DMS79 treated with DMSO at 0.1 percent for 48 hours (cell line): ENCODE measurements at places on chromosomes 4 and X.
A peak's percentile ranks its signal among the peaks of the same experiment; 100 is the strongest.

DNA sequence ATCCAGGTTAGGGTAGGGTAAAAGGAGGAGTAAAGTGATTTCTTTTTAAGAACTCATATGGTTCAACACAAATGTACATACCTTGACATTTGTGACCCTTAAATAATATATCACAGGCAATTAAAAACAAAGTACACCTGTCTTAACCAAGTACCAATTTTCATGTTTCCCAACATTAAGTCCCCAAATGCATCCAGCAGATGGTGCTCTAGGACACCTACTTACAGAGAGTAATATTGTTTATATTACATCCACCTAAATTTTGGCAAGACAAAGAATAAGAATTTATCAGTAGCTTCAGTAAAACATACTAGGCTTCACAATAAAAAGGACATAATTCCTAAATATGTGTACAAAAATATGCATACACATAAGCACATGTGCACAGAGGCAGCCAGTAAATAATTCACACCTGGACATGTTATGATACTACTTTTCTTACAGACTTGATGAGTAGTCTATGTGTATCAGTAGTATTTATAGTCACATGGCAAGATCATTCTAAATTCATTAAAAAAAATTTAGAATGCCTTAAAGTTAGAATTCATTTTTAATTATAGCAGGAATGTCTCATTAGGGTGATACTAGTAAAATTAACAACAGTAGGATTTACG, 219.7 kb downstream of the DCLK2 start:
- peak; percentile 16 for DNase-seq

GRCh38 chr4:74314329-74314728, 6.1 kb downstream of the EPGN start:
- no peak for DNase-seq

DNA sequence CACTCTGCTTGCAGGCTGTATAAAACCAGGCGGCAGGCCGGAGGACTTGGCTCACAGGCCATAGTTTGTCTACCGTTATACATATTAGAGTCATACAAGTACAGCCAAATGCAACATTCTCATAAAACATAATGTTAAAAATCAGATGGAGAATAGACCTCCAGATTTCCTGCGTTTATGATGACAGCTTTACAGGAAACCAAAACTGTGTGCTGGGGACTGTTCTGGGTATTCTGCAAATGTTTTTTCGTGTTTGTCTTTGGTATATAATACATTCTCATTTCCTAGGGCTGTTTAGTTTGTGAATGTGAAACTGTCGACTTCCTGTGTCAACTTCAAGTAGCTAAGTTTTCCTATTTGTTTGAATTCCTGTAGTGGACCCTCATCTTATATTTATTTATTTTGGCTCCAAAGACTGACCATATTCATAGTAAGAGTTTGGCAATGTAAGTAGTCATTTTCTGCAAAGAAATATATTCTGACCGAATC, 79.5 kb upstream of the FAM9C start:
- DNase-seq = no peak

DNA sequence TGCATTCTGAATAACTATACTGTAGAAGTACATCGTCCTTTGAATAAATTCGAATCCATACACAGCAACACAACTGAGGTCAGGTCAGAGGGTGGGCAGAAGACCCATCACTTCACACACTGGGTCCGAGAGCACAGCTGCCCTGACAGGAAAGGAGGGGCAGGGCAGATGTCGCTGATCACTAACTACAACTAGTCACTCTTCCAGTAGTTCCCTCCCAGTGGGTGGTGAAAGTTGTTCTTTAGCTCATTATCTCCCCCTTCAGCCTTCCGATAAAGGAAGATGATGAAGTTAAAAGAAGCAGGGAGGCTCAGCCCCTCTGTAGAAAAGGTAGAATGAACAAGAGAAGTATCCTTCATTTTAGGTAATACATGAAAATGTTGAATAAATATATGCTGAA, 278.9 kb downstream of the INPP4B start:
- DNase-seq = no peak

DNA sequence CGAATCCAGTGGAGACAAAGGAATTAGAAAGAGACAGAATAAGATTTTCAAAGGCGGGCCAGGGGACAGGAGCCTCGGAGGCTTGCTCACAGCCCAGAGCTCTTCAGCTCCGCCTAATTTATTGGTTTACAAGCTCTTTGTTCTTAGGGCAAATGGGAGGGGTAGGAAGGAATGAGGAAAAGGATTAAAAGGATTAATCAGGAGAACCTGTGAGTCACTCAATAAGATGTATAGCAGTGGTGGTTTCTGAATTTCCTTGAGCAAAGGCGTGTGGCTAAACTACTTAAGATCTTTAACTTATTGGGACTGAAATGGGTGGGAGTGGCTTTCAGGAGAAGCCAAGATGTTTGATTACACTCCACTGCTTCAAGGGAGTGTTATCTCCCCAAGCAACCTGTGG, 456.0 kb upstream of the SPANXN1 start:
- DNase-seq = no peak

GRCh38 chrX:42220083-42220482, 296.7 kb upstream of the CASK start:
- DNase-seq = no peak

DNA sequence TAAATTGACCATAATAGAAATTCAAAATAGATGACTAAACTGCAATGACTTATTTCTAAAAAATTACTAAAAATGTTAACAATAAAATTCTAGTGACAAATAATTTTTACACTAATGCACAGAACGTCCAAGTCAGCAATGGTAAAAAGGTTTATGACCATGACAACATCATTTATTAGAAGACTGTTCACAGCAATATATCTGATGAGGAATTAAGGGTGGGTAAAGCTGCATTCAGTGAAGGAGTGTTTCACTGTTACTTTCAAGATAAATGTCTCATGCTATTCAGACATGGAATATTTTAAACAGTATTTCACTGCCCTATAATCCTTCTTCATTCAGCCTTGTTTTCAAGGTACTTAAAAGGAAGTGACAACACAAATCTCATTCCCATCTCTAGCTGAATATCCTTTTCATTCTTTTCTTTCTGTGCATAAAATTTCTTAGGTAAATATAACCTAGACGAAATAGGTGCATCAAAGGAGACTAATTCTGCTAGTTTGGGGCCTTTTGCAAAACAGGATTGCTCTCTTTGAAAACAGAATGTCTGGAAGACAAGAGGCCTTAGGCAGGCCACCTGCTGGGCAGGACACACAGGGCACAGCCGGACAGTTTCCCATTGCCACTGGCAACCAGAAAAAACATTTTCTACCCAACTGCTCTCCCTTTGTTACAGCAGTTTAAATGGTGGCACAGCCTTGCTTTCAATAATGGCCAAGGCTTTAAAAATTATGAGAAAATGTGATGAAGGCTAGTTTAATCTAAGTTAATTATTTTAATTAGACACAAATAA, 600.3 kb downstream of the SPRY1 start:
- DNase-seq = no peak

DNA sequence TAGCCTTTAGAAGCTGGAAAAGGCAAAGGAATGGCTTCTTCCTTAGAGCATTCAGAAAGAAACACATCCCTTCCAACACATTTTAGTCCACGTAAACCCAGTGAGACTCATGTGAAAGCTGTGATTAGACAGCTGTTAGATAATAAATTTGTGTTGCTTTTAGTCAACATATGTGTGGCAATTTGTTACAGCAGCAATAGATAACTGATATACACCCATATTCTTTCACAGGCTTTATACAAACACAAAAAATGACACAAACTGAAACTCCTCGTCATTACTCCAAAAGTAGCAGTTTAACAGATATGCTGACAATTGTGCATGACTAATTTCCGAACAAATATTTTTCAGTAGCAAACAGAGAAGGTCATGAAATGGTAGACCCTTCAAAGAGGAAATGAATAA, 65.3 kb downstream of the ANTXR2 start:
- no peak for DNase-seq

- no peak for DNase-seq
These were observed 23.8 kb upstream of the MAGEC3 start for GRCh38 chrX:141814213-141814857.

- DNase-seq = no peak
These were observed 32.8 kb downstream of the ABCE1 start for GRCh38 chr4:145130788-145131399.

GRCh38 chr4:117378942-117379341, 293.6 kb upstream of the TRAM1L1 start:
- DNase-seq = no peak

DNA sequence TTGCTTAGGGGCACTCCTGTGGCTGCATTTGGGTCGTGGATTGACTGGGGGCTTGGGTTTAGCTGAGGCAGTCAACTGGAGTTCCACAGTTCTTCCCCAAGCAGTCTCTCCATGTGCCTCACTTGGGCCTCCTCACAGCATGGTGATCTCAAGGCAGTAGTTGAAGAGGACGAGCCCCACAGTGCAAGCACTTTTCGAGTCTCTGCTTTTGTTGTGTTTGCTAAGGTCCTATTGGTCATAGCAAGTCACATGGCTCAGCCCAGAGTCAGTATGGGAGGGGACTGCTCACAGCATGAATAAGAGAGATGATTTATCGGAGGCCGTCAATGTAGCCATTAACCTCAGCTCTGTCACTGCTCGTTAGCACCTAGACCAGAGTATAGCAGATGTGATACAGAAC, 29.7 kb downstream of the BMX start:
- no peak for DNase-seq

GRCh38 chr4:138833974-138834373, 181.6 kb upstream of the NOCT start:
- no peak for DNase-seq

DNA sequence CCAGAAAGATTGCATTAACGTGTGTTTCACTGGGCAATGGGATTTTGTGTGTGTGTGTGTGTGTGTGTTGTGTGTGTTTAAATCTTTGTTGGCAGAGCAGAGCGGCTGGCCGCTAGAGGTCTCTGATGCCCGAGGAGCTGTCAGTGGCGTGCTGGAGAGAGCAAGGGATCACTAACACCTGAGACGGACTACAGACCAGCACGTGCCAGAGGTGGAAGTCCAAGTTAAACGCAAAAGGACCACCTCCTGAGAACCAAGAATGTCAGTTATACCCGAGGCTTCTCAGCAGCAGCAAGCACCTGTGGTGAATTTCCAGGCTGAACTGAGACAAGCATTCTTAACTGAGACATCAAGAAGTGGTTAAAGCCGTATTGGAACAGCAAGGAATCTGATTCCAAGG, 9.0 kb upstream of the SLC25A14 start:
- DNase-seq = peak; percentile 30

DNA sequence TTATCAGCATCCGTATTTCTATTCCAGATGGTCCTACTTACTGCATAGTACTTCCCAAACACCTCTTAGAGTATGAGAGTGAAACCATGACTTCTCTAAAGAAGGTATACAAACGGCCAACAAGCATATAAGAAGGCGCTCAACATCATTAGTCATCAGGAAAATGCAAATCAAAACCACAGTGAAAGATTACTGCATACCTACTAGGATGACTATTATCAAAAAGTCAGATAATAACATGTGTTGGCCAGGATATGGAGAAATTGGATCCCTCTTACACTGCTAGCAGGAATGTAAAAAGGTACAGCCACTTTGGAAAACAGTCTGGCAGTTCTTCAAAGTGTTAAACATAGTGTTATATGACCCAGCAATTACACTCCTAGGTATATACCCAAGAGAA, 215.3 kb upstream of the CXorf66 start:
- DNase-seq = no peak

DNA sequence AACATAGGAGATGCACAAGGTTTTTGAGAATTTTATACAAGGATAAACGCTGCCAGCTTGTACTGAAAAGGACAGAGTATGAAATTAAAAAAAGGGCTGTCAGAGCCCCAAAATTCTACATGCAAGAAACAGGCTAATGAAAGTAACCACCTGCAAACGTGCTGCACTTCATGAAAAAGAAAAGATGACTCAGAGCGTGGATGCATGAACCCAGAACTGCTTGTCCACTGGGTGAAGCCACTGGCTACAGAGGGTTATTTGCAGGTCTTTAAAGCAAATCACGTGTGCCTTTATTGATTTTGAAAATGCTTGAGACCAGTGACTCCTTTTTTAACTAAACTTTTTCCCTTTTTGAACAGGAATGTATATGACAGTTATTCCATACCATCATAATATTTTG, 25.3 kb upstream of the FRMD7 start:
- no peak for DNase-seq

GRCh38 chrX:81202943-81203342, 1.0 kb downstream of the SH3BGRL start:
- DNase-seq = no peak

GRCh38 chr4:37653601-37654000, 32.6 kb downstream of the RELL1 start:
- no peak for DNase-seq

DNA sequence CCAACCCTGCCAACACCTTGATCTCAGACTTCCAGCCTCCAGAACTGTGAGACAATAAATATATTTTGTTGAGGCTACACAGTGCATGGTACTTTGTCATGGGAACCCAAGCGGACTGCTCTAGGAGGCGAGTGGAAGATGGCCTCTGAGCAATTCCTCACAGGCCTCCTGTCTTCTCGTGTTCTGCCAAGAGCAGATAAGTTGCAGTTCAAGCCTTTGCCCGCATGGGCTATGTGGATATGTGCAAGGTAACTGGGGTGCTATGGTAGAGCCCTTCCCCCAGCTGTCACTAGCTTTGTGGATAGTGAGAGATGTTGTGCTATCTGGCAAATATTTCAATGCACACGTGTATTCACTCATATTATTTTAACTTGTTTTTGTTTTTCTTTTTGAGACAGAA, 156.0 kb upstream of the BCOR start:
- DNase-seq = no peak

GRCh38 chrX:73944563-73944908, 359.4 kb upstream of the ZCCHC13 start:
- DNase-seq = no peak

GRCh38 chr4:55610381-55610780, 18.3 kb upstream of the PDCL2 start:
- DNase-seq = no peak

DNA sequence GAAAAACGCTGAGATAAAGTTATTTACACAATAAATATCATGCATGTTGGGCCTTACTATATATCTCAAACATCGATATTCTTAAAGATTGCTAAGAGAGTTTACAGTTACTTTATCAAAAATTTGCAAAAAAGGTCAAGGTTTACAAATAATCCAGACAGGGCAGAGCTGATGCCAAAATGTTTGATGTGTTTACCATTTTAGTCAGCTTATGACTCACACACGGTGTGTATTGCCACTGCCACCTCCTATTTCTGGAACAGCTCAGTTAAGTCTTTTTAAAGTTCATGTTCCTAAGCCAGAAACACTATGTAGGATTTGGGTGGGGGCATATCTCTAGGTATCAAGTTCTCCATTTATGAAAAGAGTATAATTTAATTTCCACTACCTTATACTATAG, 580.6 kb downstream of the INPP4B start:
- no peak for DNase-seq

DNA sequence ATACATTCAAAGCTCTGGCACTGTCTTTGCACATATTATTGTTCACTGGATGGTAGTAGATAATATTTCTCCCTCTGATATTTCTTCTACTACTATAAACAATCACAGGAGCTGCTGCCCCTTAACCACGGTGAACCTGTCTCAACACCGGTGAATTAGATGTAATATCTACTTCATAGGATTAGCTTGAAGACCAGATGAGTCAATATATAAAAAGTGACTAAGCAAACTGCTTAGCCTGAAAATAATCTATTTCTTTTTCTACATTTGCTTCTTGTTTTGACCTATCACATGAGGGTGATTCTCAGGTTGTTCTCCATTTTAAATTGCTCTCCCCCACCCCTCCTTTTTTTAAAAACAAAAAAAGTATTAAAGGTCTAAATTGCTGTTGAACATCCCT, 645.5 kb downstream of the ANKRD50 start:
- DNase-seq = no peak

- DNase-seq = no peak
These were observed 18.5 kb downstream of the NELFA start for GRCh38 chr4:1990348-1990645.

- no peak for DNase-seq
These were observed 9.8 kb upstream of the PCDH18 start for GRCh38 chr4:137541876-137542646.
